ENCODE measurements at places on chromosomes 16 and 17.

GRCh38 chr16:17475104-17475503 is 4.3 kb upstream of the XYLT1 start:
- DNase-seq, result no peak

- DNase-seq, result no peak
These were observed 37.4 kb downstream of the PSME3IP1 start for GRCh38 chr16:57148481-57148880.

DNA sequence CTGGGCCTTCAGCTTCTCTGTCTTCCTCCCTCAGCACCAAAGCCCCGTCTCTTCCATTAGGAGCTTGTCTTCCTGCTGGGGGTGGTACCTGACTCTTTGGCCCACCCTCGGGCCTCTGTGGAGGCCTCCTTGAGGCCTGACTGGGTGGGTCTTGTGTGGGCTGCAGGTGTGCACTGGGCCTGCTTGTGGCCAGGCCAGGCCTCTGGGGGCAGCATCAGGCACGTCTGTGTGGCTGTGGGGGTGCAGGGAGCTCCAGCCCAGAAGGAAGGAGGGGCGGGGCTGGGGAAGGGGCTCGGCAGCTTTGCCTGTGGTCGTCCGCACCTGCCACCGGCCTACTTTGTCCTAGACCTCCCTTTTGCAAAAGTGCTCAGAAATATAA is 7.0 kb downstream of the PIGQ start:
- DNase-seq, result no peak

DNA sequence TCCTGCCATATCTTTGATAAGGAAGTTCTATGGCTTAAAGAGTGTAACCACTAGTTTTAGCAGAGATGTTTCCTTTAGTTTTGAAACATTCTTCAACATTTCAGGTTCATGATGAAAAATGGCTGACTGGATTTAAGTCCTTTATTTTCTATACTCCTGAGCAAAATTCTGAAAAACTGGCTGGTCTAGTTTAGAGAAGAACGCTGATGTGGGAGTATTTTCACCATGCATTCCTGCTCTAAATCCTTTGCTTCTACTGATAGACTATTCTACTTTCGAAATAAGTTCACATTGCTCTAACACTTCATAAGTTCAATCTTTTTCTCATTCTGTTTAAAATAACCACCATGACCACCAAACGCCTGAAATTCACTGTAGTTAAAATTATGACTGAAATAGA is 281.9 kb downstream of the FTO start:
- no peak for DNase-seq

DNA sequence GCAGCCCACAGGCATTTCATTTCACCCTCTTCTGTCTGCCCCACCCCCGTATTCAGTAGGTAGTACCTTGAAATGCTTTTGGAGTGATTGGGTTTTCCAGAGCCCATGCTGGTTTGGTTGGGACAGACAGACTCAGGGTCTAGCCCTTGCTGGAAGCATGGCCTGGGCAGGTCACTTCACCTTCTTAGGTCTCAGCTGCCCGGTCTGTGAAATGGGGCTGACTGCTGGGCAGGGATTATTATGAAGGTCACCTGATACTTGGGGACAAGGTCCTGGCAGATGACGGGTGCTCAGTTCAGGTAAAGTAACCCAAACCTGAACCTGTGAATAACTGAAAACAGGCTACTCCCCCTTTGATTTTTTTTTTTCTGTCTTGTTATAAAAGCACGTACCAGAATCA is 116.0 kb downstream of the CLEC16A start:
- no peak for DNase-seq

GRCh38 chr17:72182371-72182873 is 61.6 kb downstream of the SOX9 start:
- DNase-seq, result no peak

DNA sequence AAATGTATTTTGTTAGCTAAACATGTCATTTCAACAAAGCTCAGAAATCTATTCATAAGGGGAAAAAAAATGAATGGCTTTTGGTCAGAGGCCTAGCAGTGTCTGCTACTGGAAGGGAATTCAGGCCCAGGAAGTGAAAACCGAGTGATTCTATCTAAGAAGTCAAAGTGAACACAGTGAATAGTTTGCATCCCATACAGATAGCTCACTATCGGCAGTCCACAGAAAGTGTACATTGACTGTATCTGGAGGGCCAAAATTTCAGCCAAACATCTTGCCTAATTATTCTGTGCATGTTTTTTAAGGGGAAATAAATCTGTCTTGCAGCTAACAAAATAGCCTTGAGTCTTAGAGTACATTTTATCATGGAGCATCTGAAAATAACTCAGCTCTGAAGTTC is 214.4 kb upstream of the CACNG5 start:
- DNase-seq, result peak; percentile 17

DNA sequence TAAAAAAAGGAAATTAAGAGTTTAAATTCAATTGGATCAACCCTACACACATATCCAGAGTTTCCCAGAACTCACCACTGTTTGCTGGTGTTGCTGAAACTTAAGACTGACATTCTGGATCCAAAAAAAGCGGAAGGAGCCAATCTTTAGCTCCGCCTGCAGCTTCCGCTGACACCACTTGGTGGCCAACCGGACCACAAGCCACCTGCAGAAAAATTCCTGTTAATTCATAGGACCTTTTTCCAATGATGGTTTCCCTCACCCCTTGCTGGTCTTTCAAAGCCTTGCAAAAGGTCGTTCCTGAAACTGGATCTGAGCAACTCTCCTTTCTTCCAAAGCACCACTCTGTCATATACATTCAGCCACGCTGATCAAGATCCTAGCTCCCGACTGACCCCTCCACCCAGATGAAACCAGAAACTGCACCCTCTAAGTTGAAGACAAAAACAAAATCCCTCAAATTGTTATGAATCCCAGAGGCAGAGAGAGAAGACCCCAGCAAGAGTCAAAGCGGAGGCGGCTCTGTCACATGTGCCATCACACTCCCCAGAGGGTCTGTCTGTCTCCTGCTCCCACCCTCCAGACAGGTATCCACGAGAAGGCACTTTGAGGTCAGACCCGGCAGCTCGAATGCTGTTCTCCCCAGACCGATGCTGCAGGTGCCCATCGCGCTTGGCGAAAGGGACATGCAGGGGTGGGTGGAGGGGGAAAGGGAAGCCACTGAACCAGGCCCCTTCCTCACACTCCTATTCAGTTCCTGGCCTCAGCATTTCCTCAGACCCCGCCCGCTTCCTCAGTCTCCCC is 773 bp downstream of the BLTP2 start:
- peak; percentile 63 for DNase-seq

DNA sequence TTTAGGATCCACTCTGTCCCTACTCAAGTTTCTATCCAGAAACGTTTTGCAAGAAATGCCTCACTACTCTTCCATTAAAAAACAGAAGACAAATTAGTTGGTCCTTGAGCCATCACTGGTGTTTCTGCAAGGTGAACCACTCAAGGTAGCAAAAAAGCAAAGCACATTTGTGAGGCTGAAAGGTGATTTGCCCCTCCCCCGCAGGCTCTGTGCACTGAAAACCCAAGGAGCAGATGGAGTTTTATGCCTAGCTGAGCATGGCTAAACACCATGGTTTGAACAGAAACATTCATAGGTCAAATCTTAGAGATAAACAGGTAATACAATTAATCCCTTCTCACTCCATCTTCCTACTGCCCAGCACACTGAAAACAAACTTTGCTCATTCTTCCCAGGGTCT is 538.2 kb upstream of the CDH5 start:
- DNase-seq, result no peak

DNA sequence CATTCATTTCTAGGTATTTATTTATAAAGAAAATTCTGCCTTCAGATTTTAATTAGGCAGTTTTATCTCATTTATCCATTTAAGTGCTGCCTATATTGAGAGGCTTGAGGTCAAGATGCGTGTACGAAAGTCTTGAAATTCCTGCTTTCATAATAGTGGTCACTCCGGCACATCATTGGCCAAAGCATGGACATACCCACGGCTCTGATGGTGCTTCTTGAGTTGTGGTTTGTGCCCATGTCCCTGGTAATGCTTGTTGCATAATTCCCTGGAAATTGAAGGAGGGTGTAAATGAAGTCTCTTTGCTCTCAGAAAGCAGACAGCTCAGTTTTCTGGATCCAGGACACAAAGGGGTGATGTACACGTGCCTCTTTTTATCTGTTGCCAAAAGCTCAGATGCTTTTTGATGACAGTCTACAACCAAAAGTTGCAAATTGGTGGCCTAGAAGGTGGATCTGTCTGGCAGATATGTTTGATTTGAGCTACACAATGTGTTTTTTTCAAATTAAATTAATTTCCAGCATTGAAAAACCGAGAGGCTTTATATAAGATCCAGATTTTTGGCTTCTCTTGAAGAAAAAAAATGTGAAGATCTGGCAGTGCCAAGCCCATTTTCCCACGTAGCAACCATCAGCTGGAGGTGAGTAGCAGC is 94.4 kb downstream of the SHISA9 start:
- DNase-seq, result no peak

DNA sequence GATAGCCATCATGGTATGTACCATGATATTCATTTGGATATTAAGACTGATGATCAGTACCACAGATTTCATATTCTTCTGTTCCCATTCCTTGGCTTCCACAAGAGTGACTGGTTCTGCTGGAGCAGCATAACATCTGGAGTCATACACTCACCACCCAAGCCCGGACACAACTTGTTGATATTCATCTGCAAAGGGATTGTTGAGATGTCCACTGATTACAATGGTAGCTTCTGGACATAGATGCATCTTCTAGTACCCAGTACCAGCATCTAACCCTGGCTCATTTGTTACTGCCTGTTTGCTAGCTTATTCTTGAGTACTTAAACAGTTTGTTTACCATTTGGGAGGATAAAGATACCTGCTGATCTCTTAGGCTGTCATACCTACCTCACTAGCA is 235.7 kb upstream of the AXIN2 start:
- no peak for DNase-seq

- no peak for DNase-seq
These were observed 3.6 kb downstream of the NDUFAF8 start for GRCh38 chr17:81242421-81243332.

DNA sequence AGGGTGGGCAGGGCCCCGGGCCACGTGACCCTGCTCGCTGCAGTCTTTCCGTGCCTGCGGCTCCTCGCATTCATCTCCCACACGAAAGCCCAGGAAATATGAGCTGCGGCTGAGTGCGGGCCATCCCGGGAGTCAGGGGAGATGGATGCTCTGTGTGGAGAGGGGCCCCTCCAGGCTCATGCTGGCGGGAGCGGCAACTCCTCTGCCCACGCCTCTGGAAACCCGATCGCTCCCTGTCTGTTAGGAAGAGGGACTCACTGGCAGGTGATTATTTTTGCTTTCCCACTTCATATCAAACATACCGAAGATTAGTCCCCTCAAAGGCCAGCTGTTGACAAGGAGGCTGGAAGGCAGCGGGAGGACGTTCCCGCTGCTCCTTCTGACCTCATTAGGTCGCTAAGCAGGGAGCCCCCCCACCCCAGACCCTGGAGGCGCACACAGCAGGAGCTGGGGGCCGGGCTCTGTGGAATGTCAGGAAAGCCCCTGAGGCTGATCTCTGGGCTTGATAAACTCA is 228.5 kb downstream of the FOXL1 start:
- DNase-seq, result no peak

- no peak for DNase-seq
These were observed 152.3 kb downstream of the PCTP start for GRCh38 chr17:55903028-55903690.

DNA sequence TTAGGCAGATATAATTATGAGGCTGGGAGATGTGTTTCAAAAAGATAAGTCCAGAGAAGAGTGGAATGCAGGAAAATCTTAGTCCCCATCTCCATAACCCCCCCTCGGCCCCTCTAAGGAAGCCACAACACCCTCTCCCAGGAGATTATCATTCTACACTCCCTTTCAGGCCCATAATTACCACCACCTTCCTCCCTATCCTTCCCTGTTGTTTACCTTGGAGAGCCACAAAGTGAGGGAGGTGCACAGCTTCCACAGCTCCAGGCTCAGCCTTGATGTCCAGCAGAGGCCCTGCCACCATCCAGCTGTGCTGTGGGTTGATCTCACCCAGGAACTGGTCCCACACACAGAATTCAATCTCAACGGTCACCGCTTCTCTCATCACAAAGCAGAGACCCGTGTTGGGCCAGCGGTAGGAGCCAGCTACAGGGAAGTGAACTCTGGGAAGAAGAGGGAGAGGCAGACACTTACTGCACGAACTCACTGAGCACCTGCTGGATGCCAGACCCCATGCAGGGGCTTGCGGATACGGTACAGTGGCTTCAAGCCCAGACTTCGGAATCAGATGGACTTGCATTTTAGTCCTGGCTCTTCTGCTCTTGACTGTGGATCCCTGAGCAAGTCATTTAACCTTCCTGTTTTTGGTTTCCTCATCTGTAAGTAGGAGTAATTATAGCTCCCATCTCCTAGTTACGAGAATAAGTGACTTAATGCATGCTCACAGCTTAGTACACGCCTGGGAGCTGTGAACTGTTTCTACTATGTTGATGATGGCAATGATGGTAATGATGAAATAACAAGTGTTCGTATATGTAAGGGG is 44.1 kb downstream of the MIS12 start:
- DNase-seq, result no peak

- peak; percentile 20 for DNase-seq
These were observed 70.4 kb upstream of the TANC2 start for GRCh38 chr17:62895320-62896301.

- DNase-seq, result no peak
These were observed 209.1 kb downstream of the SPECC1 start for GRCh38 chr17:20218272-20218671.

GRCh38 chr16:88508868-88509748 is 56.0 kb downstream of the ZFPM1 start:
- DNase-seq, result no peak

DNA sequence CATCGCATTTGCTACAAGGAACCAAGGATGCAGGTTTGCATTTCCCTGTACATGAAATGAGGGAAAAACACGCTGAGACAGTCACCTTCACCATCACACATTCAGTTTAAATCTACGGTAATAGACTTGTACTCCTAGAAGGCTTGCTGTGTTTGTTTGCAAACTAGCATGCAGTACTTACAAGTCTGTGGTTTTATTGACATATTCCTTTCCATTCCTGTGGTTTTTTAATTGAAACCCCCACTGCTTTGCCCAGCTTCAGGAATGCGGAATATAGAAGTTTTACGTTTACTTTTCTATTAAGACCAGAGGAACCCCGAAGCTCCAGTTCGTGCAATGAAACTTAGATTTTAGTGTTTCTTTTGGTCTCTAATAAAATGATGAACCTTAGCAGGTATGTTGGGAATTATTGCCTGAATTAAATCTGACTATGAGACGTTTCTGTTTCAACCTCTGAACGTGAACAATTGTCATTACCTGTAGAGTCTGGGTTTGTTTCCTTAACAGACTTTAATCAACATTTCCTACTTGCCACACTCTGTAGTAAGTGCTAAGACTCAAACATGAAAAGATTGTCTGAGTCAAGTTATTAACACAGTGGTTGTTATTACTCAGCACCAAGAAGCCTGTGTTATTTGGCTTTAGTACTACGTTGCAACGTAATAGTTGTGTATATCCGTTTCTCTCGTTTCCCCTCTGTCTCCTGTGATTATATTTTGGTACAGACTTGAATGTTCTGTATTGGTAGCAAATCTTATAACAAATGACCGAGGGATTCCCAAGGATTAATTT is 793.3 kb upstream of the GOT2 start:
- peak; percentile 90 for DNase-seq

- peak; percentile 69 for DNase-seq
These were observed 3.8 kb downstream of the PMP22 start for GRCh38 chr17:15261258-15261801.

Measured in EL (cell line).